Hair follicle dermal papilla cell (primary cell): ENCODE measurements at places on chromosomes 4 and X. TPM values are rescaled to one million over a fixed set of nuclear protein-coding genes. Genes with fewer than 3 reads are reported as not detected.

The SSX5 gene
- not detected in 2 replicates for total RNA-seq

The CXCL5 gene
- total RNA-seq, result 0.61 and 2.8 TPM in 2 replicates

The GASK1B gene
- 37.8 and 52.7 TPM in 2 replicates for total RNA-seq

The LNX1 gene
- 10.1 and 11.1 TPM in 2 replicates for total RNA-seq

The GPR119 gene
- total RNA-seq, result not detected in 2 replicates

The TBX22 gene
- not detected in 2 replicates for total RNA-seq

The TMSB15B gene
- total RNA-seq, result 2.4 and 2.6 TPM in 2 replicates

The EFNB1 gene
- 37.9 and 51.3 TPM in 2 replicates for total RNA-seq

The DUSP9 gene
- total RNA-seq, result not detected in 2 replicates

The LGI2 gene
- not detected in 2 replicates for total RNA-seq

The STATH gene
- total RNA-seq, result not detected in 2 replicates

The GATA1 gene
- total RNA-seq, result not detected in 2 replicates

The CSAG3 gene
- not detected in 2 replicates for total RNA-seq

The MAGEC3 gene
- total RNA-seq, result not detected in 2 replicates

The EMD gene
- total RNA-seq, result 29.2 and 39.7 TPM in 2 replicates

The DNAAF6 gene
- not detected in 2 replicates for total RNA-seq

The HELT gene
- not detected in 2 replicates for total RNA-seq

The EREG gene
- 0.61 and 10.9 TPM in 2 replicates for total RNA-seq

The SHROOM2 gene
- total RNA-seq, result 1.3 and 1.5 TPM in 2 replicates

The CLGN gene
- 0.32 and 1.2 TPM in 2 replicates for total RNA-seq

The TCEAL3 gene
- total RNA-seq, result 9.6 and 14.1 TPM in 2 replicates

The ADH6 gene
- 0.32 TPM in 1 of 2 replicates, not detected in the other for total RNA-seq

The GPC4 gene
- total RNA-seq, result 0.73 and 1.6 TPM in 2 replicates

The MAMLD1 gene
- total RNA-seq, result 1.7 and 1.9 TPM in 2 replicates

The TMPRSS11A gene
- total RNA-seq, result not detected in 2 replicates

The CNKSR2 gene
- 4.3 and 6.2 TPM in 2 replicates for total RNA-seq

The ITM2A gene
- 0.32 TPM in 1 of 2 replicates, not detected in the other for total RNA-seq

The KCNIP4 gene
- not detected in 2 replicates for total RNA-seq

The VCX3A gene
- 0.16 TPM in 1 of 2 replicates, not detected in the other for total RNA-seq

The GSX2 gene
- total RNA-seq, result not detected in 2 replicates

The MAB21L2 gene
- total RNA-seq, result 0.36 and 5.4 TPM in 2 replicates

The ESX1 gene
- not detected in 2 replicates for total RNA-seq

The GAB3 gene
- total RNA-seq, result 0.12 and 0.65 TPM in 2 replicates

The USP26 gene
- total RNA-seq, result not detected in 2 replicates

The PPEF2 gene
- total RNA-seq, result not detected in 2 replicates

The ELOVL6 gene
- total RNA-seq, result 13.1 and 16.5 TPM in 2 replicates

The TXK gene
- total RNA-seq, result 0.32 and 1.6 TPM in 2 replicates

The EGF gene
- 0.65 and 3.0 TPM in 2 replicates for total RNA-seq

The REPS2 gene
- total RNA-seq, result 2.6 and 3.8 TPM in 2 replicates

The TECRL gene
- total RNA-seq, result not detected in 2 replicates

The AWAT2 gene
- total RNA-seq, result not detected in 2 replicates

The SMPX gene
- not detected in 2 replicates for total RNA-seq

The SYP gene
- total RNA-seq, result 0.49 and 0.73 TPM in 2 replicates

The RTL5 gene
- 2.9 TPM in 2 replicates for total RNA-seq

The P2RY8 gene
- not detected in 2 replicates for total RNA-seq

The PDCL2 gene
- not detected in 2 replicates for total RNA-seq

The RADX gene
- 1.7 and 1.9 TPM in 2 replicates for total RNA-seq

The CXCL6 gene
- 14.4 and 15.5 TPM in 2 replicates for total RNA-seq

The GPR34 gene
- not detected in 2 replicates for total RNA-seq

The TASL gene
- total RNA-seq, result not detected in 2 replicates

The DUSP21 gene
- total RNA-seq, result not detected in 2 replicates

The BANK1 gene
- total RNA-seq, result 1.7 and 3.1 TPM in 2 replicates

The HMGN5 gene
- 0.49 and 0.85 TPM in 2 replicates for total RNA-seq

The ANXA3 gene
- 1.8 and 4.7 TPM in 2 replicates for total RNA-seq

The CETN2 gene
- total RNA-seq, result 29.9 and 44.4 TPM in 2 replicates

The RCHY1 gene
- 19.6 and 24.3 TPM in 2 replicates for total RNA-seq

The STARD8 gene
- total RNA-seq, result 5.0 and 8.0 TPM in 2 replicates

The WDR17 gene
- total RNA-seq, result 1.7 and 3.2 TPM in 2 replicates

The ARR3 gene
- not detected in 2 replicates for total RNA-seq

The SSX4B gene
- total RNA-seq, result not detected in 2 replicates
